ENCODE measurements at places on chromosomes 2 and 18.

GRCh38 chr18:57576316-57576715 lies 10.2 kb downstream of the FECH start:
- no peak for DNase-seq

DNA sequence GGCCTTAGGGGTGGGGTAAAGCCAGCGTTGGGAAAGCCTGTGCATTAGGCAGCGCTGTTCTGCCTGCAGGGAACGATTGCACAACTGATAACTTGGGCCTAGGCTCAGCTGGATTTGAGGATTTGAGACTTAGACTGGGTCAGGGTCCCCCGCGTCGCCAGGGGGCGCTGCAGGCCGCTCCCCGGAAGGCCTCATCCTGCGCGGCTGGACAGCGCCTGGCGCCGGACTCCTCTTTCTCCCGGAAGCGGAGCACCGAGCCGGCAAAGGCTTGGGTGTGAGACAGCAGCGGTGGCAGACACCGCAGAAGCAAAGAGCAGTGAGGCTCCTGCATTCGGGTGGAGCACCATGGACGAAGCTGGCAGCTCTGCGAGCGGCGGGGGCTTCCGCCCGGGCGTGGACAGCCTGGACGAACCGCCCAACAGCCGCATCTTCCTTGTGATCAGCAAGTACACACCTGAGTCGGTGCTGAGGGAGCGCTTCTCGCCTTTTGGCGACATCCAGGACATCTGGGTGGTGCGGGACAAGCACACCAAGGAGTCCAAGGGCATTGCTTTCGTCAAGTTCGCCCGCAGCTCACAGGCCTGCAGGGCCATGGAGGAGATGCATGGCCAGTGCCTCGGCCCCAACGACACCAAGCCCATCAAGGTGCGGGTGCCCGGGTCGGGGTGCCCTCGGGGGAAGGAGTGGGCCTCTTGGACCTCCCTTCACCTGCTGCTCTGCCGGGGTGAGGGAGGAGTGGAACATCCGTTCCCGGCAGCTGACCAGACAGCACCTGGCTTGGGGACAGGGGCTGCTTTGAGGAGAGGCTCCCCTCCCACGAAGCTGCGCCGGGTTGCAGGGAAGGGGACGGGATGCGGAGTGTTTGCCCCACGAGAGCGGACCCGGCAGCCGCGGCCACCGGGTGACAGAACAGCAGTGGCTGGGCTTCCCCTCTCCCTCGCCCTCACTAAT lies at the start of gene RBM45:
Gene RBM45, plus strand, starts transcription at position 236 of the 951 bp plus-strand sequence. Its CDS starts 110 bp downstream, at position 346.
- DNase-seq = peak; percentile 94

GRCh38 chr2:28717339-28717758 lies 34.3 kb upstream of the PPP1CB start:
- no peak for DNase-seq

- DNase-seq = no peak
Measured at GRCh38 chr2:147711031-147711430, 133.8 kb upstream of the ACVR2A start.

DNA sequence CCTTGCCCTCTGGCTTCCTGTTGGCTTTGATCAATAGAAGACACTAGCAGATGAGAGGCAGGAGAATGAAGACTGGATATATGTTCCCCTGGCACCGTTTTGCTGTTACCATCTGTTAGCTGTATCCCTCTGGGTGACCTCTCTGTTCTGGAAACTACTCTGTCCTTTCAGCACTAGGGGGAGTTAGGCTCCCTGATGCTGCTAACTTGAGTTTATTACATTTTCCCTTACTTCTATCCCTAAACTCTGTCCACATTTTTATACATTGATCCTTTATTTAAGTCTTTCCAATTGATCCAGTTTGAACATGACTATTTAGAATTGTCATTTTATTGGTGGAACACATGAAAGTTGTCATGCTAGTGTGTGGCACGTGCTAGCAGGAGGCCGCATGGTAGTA lies 1014.3 kb upstream of the CDH2 start:
- DNase-seq = no peak

DNA sequence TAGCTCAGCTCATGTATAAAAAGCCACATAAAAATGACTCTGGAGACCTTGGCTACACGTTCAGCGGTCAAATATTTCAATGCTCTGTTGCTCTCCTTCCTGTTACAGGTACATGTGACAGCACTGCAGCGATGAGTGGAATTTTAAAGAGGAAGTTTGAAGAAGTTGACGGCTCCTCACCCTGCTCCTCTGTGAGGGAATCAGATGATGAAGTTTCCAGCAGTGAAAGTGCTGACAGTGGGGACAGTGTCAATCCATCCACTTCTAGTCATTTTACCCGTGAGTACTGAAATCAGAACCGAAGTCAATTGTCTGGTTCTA lies 125.4 kb downstream of the CSRNP3 start:
- no peak for DNase-seq

- DNase-seq = no peak
Measured at GRCh38 chr2:162063899-162064298, 10.1 kb downstream of the DPP4 start.

GRCh38 chr2:64947885-64948284 lies 41.3 kb upstream of the SLC1A4 start:
- DNase-seq = no peak

- DNase-seq = no peak
Measured at GRCh38 chr18:59383851-59384250, 24.8 kb upstream of the LMAN1 start.

DNA sequence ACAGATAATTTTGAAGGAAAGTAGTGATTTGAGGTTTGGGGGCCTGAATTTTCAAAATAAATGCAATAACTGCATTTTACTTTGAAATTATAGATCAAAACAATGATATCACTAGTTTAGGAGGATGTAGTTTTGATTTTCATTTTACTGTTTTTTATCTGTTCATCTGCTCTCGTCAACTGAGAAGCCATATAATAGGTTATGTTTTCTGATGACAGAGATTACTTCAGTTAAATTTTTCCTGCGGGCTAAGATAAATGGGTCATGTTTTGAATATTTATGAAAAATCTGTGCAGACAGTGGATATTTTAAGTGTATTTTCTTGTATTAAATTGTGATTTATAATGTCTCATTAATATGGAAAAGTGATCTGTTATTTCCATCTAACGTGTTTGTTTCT lies 573.4 kb downstream of the CPS1 start:
- DNase-seq = no peak

- no peak for DNase-seq
Measured at GRCh38 chr18:61992285-61992684, 99.5 kb upstream of the RNF152 start.

DNA sequence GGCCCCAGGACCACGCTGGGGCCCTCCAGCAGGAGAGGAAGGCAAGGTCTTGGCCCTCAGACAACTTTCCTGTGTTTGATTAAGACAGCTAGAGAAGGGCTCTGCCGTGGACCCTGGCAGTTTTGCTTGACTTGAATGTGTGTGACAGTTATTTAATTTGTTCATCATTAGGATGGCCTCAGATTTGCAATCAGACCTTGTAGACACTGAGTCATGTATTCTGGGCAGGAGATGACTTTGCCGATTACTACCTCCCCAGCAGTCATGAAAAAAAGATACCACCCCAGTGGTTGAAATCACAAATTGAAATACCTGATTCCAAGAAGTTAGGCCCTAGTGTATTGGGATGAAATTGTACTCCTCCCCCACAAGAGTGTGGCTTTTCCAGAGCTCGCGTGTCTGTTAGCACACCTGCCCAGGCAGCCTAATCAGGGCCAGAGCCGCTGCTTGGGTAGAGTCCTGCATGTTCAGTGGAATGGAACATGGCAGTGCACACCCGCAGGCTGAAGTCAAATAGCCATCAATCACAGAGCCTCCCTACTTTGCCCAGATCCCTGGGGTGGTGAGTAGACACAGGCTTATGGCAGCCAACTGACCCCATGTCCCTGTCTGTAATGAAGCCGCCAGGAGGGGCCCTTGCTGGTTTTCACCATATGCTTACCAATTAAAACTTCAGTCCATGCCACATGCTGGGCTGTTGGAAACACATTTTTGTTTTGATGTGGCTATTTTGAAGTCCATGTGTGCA lies 122.5 kb downstream of the TPGS2 start:
- no peak for DNase-seq

GRCh38 chr2:216619411-216620393 lies 13.5 kb upstream of the IGFBP2 start:
- no peak for DNase-seq

GRCh38 chr2:127479866-127480743 lies 46.2 kb downstream of the IWS1 start:
- DNase-seq = no peak

GRCh38 chr2:190879474-190880377 lies 895 bp upstream of the GLS start:
- DNase-seq = no peak

- DNase-seq = no peak
Measured at GRCh38 chr2:54585136-54585733, 129.1 kb downstream of the SPTBN1 start.

GRCh38 chr2:47653902-47654789 lies 128.8 kb upstream of the MSH6 start:
- no peak for DNase-seq

DNA sequence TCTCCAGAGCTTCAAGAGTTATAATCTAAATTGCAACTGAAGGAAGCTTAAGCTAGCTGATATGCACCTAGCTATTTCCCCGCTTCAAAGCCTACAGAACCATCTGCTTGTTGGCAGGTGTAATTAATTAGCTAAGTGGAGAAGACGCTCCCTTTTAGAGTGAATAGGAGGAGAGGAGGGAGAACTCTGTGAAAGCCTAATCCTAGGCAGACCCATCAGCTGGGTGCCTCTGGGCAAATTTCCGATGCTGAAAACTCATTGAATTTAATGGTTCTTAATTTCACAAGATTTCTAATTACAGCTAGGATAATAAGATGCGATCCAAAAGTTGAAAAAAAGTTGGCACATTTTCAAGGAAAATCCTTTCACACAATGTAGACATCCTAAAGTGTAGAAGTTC lies 735.9 kb downstream of the ERBB4 start:
- DNase-seq = no peak

DNA sequence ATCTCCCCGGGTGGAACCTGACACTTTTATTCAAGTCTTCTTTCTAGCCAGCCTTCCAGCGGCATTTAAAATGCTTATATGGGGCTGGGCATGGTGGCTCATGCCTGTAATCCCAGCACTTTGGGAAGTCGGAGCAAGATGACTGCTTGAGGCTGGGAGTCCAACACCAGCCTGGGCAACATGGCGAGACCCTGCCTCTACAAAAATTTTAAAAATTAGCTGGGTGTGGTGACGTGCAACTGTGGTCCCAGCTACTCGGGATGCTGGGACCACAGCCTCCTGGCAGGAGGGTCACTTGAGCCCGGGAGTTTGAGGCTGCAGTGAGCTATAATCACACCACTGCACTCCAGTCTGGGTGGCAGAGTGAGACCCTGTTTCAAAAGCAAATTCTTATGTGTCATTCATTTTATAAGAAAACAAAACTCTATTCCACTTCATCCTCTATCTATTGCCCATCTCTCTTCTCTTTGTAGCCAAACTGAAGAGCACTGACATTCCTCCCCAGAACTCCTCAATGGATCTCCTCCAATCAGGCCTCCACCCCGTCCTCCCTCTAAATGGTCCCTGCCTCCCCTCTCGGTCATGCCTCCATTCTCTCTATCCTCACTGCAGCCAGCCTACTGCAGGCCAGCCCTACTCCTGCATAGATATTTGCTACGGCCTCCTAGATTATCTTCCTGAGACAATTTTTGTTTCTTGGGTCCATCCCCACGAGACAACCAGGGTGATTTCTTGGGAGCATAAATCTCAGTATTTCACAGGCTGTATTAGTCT lies 18.0 kb upstream of the RHOB start:
- no peak for DNase-seq

DNA sequence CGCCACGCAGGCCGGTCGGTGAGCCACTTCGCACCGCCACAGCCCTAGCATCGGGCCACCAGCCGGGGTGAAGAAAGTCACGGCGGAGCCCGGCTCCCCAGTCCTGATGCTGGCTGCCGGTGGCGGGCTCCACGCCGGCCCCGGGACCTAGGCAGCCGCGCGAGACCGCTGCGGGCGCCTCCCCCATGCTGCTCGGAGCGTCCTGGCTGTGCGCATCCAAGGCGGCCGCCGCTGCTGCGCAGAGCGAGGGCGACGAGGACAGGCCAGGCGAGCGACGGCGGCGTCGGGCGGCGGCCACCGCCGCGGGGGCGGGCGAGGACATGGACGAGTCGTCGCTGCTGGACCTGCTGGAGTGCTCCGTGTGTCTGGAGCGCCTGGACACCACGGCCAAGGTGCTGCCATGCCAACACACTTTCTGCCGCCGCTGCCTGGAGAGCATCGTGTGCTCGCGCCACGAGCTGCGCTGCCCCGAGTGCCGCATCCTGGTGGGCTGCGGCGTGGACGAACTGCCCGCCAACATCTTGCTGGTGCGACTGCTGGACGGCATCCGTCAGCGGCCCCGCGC lies 433 bp downstream of the SH3RF3 start:
- DNase-seq = peak; percentile 59

- DNase-seq = no peak
Measured at GRCh38 chr2:24334245-24334633, 26.1 kb downstream of the ITSN2 start.

DNA sequence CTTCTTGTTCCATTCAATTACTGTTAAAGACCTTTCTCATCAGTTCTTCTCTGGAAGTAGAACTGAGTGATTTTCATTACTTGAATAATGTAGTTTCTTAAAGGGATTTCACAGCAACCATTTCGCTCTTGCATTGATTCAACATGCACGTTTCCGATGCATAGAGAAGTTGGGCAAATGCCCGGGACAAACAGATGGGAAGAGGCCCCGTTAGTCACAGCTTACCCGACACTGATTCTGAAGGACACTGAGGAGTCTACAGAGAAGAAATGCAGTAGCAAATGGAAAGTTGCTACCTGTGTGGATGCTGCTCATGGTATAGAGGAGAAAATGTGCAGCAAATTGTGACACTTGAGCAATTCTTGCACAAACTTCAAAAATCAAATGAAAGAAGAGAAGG lies 32.3 kb upstream of the GCG start:
- DNase-seq = no peak

GRCh38 chr18:79491081-79491551 lies 95.4 kb downstream of the NFATC1 start:
- no peak for DNase-seq

- no peak for DNase-seq
Measured at GRCh38 chr2:14189929-14190328, 442.6 kb upstream of the LRATD1 start.
